Retina (tissue), 1 donor: ENCODE measurements at places on chromosomes 1 and 21.
A peak's percentile ranks its signal among the peaks of the same experiment; 100 is the strongest.

- no peak for DNase-seq
These were observed 6.8 kb downstream of the TFF2 start for GRCh38 chr21:42343963-42344510.

GRCh38 chr1:19850214-19850613, 32.0 kb upstream of the OTUD3 start:
- DNase-seq: no peak

GRCh38 chr1:181149326-181150125, 61.0 kb downstream of the IER5 start:
- DNase-seq: no peak

DNA sequence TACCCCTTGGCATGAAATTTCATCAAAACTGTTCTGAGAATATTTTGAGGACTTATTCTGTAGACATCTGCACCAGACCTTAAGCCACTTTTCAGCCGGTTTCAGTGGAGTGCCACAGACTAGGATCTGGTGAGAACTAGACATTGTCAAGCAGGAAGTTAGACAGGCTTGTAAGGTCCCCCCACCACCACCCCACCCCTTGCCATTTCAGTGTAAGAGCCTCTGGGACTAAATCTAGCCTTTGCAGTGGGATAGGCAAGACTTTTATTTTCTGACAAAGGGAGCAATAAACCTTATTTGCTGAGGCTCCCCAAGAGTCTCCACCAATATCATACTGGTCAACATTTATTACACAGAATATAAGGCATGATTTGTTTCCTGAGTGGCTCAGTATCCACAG, 77.9 kb upstream of the EXO1 start:
- no peak for DNase-seq

DNA sequence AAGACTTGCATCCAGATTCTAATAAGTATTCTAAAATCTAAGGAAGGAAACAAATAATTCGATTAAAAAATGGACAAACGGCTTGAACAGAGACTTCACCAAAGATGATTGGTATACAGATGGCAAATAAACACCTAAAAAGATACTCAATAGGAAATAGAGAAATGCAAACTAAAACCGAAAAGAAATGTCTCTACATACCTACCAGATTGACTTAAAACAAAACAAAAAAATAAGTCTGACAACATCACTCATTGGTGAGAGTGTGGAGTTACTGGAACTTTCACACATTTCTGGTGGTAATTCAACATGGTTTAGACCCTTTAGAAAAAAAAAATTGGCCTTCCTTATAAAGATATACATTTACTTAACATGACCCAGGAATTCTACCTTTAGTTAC, 869.8 kb downstream of the TTLL7 start:
- no peak for DNase-seq

DNA sequence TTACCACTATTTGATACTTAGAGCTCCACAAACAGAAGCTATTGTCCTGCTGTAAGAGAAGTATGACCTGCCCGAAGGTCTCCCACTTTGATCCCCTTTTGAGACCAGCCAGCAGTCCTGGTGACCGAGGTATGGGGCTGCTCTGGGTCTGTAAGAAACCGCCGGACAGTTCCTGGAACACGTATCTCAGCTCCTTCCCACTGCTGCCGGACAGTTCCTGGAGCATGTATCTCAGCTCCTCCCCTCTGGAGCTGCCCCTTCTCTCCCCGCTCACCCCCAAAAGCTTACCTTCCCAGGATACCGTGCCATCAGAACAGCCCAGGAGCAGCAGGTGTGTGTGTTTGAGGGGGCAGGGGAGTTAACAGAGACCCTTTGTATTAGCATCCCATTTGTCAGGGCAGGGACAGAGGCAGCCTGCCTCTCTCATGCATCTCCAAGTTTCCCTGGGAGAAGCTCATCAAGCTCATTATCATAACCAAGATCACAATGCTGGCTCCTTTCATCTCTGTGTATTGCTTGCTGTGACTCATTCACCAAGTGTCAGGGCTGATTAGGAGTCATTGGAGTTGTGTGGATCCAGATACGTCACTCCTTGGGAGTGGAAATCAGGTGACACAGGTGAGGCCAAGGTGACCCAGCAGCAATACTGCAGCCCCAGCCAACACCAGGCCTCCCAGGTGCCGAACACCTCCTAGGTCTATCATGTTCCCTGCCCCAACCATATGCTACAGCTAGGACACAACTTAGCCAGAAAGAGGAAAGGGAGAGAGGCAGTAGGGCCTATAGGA, 25.3 kb downstream of the OPTC start:
- no peak for DNase-seq

DNA sequence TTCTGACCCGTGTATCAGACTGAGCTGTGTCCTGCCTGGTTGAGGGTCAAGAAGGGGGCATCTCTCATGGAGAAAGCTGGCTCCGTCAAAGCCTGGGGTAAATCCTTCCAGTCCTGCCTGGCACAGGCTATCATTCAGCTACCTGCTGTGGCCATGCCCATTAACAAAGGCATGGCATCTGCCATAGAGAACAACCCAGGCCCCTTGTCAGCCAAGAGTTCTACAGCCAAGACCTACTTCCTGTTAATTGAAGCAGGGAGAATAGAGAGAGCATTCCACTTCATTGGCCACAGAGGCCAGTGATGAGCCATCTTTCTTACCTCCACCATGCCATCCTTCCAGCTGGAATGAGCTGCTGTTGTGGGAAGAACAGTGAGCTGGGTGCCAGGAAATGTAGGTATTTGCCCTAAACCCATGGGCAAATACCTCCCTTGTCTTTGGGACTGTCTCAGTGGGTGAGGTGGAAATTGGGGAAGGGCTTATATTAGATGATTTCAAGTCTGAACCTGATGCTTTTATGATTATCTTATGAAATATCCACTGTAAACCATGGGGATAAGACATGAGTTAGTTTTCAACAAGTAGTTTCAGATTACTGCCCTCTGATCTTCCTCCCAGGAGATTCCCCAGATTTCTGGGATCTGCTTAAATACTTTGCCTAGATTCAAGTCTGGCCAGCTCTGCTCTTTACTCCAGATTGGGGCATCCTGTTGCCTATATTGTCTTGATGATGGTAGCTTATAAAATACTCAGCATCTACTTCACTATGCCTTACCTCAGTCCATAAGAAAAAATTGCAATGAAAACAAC, 11.2 kb upstream of the KCNQ4 start:
- DNase-seq: no peak

DNA sequence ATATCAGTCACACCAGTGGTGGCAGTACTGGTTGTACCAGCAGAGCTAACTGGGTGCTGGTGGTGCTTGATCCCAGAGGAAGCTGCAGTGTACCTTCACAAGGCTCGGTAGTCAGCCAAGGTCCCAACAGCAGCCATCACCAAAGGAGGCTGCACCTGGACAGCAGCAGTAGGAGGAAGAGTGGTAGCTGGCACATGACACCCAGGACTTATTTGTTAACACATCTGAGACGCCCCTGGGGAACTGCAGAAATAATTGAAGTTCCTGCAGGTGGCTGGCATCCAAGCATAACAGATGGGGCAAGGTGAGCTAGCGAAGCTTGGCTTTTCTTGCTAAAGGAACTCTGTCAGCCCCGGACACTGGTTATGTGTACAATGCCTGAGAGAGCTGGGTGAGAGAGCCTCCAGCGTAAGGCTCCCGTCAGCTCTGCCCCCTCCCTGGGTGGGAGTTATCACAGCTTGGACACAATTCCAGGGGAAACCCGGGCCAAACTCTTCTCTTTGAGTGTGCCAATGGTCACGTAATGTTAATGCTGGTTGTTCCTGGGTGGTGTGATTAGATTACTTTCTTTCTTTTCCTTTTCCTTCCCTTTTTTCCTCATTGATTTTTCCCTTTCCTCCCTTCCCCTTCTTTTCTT, 29.1 kb upstream of the PARP1 start:
- no peak for DNase-seq

- peak; percentile 87 for DNase-seq
These were observed 35.7 kb upstream of the SUCO start for GRCh38 chr1:172497230-172497629.

- DNase-seq: no peak
These were observed 15.3 kb downstream of the CD2 start for GRCh38 chr1:116769561-116769977.

DNA sequence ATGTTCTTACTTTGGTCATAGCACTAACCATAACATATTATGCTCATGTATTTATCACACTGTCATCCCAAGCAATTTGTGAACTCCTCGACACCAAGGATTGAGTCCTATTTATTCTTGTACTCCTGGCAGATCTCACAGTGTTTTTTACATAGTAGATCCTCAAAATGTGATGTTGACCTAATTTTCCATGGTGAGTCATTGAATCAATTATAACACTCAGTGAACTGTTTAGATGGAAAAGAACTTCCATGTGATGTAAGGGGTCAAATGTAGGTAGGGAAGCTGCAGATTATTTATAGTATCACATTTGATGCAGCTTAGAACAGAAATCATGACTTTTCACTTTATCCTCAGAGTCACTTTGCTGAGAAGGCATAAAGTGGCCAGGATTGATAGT, 281.9 kb upstream of the ADAMTS5 start:
- DNase-seq: no peak

GRCh38 chr1:94247138-94248094, 10.0 kb upstream of the ARHGAP29 start:
- DNase-seq: peak; percentile 79

- DNase-seq: no peak
These were observed 809.3 kb downstream of the NCAM2 start for GRCh38 chr21:21807598-21807903.

DNA sequence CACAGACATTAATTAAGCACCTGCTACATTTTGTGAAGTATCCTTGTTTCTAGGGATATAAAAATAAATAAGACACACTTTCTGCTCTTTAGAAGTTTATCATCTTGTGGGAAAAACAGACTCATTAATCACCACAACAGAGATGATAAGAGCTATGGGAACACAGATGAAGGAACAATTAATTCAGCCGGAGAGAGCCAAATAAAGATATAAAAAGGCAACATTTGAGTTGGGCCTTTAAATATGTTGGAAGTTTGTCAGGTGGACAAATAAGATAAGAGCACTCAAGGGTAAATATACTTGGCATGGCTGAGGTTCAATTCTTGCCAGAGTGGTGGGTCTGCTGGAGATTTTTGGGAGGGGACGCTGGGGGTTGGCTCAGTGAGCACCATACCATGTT, 34.2 kb upstream of the VTCN1 start:
- DNase-seq: no peak

- no peak for DNase-seq
These were observed 95.3 kb downstream of the BACH1 start for GRCh38 chr21:29394051-29394450.

DNA sequence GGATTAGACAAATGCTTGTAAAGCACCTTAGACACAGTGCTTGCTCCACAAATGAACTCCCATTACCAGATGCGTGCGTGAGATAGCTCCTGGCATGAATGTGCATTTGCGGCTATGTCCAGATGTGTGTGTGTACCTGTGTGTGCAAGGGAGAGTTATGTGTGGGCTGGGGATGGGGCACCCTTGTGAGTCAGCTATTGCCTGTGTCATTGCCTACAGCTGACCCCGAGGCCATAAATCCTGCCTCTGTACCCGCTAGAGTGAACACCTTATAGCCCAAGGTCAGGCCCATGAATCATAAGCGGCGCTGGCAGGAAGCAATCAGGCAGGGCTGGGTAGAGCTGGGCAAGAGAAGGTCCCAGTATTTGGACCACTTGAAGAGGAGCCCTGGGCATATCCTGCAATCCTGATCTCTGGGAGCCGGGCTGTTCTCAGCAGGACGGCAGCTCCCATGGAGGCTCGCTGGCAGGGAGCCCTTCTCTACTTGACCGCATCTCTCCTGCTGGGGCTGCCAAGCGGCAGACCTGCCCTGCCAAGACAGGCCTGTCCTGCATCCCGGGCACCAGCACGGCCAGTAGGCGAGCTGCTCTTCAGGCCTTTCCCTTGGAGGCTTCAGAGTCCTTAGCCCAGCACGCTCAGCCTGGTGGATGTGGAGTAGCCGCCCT, 86.4 kb downstream of the TMEM53 start:
- DNase-seq: no peak

DNA sequence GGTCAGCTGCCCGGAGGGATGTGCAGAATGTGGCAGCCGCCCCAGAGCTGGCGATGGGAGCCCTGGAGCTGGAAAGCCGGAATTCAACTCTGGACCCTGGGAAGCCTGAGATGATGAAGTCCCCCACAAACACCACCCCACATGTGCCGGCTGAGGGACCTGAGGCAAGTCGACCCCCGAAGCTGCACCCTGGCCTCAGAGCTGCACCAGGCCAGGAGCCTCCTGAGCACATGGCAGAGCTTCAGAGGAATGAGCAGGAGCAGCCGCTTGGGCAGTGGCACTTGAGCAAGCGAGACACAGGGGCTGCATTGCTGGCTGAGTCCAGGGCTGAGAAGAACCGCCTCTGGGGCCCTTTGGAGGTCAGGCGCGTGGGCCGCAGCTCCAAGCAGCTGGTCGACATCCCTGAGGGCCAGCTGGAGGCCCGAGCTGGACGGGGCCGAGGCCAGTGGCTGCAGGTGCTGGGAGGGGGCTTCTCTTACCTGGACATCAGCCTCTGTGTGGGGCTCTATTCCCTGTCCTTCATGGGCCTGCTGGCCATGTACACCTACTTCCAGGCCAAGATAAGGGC, 33.5 kb upstream of the LHX4 start:
- DNase-seq: no peak

DNA sequence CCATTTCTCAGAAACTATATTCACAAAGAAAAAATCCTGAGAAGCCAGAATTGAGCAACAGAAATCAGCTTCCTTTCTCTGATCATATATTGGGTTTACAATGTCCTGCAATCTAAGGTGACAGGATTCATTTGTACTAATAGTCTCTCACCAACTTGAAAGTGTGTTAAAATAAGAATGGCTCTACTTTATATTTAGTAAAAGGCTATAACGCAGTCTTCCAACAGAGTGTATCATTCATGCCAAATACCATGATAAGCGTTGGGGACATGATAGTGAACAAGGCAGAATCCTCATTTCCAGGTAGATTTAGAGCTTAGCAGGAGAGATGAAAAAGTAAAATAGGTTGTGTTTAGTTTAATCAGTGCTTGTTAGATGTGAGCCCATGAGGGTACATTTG, 519.2 kb upstream of the ZRANB2 start:
- DNase-seq: no peak

DNA sequence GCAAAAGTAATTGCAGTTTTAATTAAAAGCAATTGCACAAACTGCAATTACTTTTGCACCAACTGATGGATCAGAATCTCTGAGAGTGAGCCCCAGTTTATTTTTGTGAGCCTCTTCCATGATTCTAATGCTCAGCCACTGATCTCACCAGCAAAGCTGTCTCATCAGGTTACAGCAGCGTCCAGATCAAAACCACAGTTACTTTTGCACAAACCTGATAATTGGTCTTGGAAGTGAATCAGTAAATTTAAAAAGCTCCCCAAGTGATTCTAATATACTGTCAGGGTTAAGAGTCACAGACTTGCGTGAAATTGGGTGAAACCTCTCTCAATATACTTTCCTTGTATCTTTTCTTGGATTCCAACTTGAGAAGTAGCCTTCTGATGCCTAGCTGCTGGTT, 13.5 kb upstream of the CR2 start:
- DNase-seq: no peak
